Thoracic aorta (tissue), 2 donors: ENCODE measurements at places on chromosomes 3 and 15. TPM values are rescaled to one million over a fixed set of nuclear protein-coding genes. Genes with fewer than 3 reads are reported as not detected.

The CISH gene
- 13.3 TPM for total RNA-seq

DNA sequence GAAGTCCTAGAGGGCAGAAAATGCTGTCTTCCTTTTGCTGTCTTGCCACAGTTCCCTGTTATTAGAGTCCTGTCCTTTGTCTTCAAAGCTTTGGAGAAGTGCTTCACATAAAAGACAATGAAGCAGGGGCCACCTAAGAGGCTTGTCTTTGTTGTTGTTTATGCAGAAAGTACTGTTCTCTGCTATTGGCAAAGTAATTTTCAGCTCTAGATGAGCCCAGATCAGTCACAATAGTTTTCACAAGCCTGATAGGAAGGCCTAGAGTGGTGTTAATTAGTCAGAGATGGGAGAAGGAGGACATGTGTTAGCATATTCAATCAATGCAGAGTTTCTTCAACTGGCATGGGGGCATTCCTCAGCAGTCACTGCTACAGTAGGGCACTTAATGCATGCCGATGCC lies 300.0 kb downstream of the PTPRG start:
- DNase-seq: no peak

DNA sequence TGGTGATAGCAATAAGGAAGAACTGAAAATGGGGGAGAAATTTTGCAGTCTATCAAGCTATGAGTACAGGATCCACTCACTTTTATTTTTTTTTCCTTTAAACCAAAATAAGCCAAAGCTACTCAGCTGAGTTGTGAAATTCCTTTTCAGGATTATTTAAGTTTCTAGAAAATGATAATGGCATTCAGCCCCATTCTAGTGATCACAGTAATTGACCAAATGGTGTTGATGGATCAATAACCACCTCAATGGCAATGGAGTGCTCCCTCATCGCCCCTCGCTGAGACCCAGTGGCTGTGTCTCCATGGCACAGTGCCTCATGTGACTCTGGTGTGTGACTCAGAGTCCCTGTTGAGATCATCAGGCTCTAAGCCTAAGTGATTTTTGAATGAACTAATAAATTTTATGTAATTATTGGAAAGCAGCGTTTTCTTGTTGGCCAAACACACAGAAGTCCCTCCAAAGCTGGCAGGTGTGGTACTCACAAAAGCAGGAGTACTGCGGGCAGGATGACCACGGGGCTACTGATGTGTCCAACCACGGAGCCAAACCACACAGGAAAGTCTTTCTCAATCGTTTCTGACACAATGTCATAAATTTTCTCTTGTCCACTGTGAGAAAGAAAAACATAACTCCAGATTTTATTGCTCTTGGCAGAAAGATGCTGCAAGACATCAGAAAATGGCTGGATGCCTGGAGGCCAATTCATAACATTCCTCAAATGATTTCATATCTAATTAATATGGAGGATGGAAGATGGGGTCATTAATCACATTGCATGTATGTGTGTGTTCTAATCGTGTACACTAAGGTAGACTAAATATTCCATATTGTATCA lies 14.4 kb upstream of the STARD5 start:
- peak; percentile 9 for DNase-seq

The PLA2G4D gene
- not detected for total RNA-seq

GRCh38 chr15:35243758-35244157 lies 158.7 kb upstream of the NANOGP8 start:
- DNase-seq: no peak
